Activated T-helper 1 cell treated with anti-CD3 and anti-CD28 coated beads, Interleukin-12 subunit alpha, Interleukin-12 subunit beta, Interleukin-2, Interleukin-4 antibody, amounts not matched to agents 30 ng/mL and 10 ng/mL and 1 ng/mL, durations not matched to agents 14 hours and 24 hours and 36 hours (primary cell): ENCODE measurements at places on chromosomes 1 and 21.

DNA sequence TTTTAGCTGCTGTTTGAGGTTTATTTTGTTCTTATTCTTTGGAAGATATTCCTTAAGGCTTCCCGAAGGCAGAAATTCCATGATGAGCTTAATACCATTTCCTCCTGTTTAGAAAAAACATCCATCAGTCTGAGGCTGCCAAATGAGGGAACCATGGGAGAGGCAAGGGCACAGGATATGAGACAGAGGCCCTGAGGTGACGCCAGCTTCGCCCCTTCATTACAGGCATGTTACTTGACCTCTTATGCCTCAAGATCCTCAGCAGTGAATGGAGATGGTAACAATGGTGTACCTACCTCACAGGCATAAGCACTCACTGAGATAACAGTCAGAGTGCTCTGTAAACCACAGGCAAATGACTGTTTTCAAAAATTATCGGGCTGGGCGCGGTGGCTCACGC, 93.6 kb downstream of the RAVER2 start:
- DNase-seq: no peak

- no peak for DNase-seq
Measured at GRCh38 chr1:30068787-30069472, 654.5 kb downstream of the MATN1 start.

GRCh38 chr1:147913362-147913942, 10.9 kb downstream of the GJA8 start:
- DNase-seq: no peak

GRCh38 chr1:201298396-201299381, 15.4 kb downstream of the PKP1 start:
- no peak for DNase-seq

DNA sequence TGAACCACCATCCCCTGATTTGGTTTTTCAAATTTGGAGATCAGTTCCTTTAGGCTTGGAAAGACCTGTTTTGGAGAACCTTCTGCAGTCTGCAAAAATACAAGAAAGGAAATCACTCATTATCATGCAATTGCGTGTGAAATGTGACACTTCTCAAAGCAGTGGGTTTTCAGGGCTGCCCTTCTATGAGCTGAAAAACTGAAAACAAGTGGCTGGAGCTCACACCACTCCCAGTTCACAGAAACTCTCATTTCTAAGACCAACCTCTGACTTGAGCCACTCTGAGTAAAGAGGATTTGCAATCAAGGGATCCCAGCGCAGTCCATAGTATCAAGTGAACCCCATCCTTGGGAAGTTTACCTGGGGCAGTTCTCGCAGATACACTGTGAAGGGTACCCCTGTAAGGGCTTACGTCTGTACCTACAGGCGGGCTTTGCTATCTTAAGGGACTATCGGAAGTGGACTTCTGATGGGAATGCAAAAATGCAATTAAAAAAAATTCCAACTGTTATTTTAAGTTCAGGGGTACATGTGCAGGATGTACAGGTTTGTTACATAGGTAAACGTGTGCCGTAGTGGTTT, 12.8 kb downstream of the SH2D1B start:
- no peak for DNase-seq

- no peak for DNase-seq
Measured at GRCh38 chr1:179935909-179936496, 18.6 kb upstream of the CEP350 start.

DNA sequence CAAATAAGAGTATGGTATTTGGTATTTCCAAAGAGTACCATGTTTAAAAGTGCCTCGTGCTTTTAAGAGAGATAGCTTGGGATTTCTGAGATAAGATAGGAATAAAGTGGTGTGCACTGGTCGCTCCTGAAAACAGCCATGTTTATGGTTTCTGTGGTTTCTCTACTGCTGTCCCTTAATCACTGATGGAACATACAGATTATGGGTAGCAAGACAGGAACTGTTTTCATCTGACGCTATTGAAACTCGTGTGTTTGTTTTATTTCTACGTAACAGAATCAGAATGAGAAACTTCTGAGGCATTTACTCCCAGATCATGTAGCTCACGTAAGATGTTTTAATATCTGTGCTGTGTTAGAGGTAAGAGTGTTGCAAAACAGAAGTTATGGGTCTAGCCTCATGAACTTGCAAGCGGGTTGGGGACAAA, 126.0 kb downstream of the KIAA0319L start:
- DNase-seq: no peak

DNA sequence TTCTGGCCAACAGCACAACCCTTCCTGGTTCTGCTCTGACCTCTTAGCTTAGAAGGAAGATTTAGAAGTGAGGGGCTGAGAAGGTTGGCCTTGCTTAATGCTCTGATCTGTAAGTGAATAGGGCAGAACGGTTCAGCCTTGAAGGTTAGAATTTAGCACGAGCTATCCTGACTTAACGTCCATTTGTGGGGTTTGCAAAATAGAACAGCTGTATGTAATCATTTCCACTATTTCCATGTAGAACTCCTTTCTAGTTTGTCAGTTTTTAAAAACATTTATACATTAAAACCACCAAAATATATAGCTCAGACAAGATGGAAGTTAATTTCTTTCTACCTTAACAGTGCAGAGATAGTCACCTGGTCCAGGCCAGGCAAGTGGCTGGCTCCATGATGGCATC, 89.9 kb downstream of the TBX19 start:
- DNase-seq: no peak

GRCh38 chr1:24400065-24400464, 13.5 kb downstream of the STPG1 start:
- DNase-seq: no peak

- DNase-seq: no peak
Measured at GRCh38 chr1:67608661-67609576, 76.1 kb upstream of the GADD45A start.

GRCh38 chr1:2112280-2112701, 62.1 kb downstream of the PRKCZ start:
- DNase-seq: no peak

DNA sequence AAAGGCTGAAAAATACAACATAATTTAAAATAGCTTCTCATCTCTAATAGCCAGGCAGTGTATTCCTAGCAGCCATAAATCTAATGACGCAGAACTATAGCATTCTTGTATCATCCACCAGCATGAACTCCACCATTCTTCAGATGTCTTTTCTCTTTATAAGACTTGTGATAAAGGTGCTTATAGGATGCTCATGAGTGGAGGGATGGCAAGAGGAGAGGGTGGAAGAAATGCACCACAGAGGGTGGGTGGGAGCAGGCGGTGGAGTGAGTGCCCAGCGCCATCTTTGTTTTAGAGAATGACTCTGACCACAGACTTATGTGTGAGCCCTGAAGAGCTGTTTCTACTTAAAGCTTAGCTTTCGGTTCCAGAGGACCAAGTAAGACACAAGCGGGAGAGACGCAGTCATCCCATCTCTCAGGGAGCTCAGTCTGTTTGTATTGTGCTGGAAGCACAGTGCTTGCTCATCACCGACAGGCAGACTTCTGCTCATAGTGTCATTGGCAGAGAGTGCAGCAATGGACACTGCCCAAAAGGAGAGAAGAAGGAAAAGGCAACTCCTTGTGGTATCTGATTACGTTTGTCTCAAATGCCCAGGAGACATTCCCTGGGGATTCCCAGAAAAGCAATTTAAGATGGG, 65.6 kb downstream of the KCNJ15 start:
- DNase-seq: no peak

DNA sequence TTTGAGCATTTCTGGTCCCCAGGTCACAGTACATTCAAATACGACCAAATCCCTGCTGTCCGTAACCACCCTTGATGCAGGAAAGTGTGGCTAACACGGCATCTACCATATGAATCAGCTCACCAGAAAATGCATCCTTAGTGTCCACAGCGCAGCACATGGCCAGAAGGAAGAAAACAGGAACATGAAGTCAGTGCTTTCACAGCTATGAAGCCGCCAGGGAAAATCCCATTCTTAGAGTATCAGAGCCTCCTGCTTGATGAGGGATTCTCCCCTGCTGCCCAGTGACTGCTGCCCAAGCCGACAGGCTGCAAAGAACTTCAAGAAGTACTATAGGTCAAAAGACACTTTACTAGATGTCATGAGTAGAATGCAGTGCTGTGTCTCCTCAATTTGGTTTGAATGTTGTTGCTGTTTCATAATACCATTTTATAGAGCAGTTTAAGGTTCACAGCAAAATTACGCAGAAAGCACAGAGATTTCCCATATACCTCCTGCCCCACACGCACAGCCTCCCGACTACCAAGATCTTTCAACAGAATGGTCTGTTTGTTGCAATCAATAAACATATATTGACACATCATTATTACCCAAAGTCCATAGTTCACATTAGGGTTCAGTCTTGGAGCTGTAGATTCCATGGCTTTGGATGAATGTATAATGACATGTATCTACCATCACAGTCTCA, 14.5 kb downstream of the TIAM1 start:
- DNase-seq: no peak

DNA sequence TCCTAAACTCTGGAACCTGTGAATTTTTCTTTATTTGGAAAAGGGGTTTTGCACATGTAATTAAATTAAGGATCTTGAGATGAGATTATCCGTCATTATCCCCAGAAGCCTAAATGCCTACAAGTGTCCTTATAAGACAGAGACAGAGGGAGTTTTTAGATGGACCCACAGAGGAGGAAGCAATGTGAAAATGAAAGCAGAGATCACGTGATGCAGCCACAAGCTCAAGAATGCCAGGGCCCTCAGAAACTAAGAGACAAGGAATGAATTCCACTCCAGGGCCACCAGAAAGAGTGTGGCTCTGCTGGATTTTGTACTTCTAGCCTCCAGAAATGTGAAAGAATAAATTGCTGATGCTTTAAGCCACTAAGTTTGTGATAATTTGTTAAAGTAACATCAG, 183.6 kb upstream of the UBE2U start:
- no peak for DNase-seq

- DNase-seq: no peak
Measured at GRCh38 chr21:29448766-29449165, 150.0 kb downstream of the BACH1 start.

GRCh38 chr1:228423404-228424053, 6.9 kb upstream of the TRIM17 start:
- no peak for DNase-seq

DNA sequence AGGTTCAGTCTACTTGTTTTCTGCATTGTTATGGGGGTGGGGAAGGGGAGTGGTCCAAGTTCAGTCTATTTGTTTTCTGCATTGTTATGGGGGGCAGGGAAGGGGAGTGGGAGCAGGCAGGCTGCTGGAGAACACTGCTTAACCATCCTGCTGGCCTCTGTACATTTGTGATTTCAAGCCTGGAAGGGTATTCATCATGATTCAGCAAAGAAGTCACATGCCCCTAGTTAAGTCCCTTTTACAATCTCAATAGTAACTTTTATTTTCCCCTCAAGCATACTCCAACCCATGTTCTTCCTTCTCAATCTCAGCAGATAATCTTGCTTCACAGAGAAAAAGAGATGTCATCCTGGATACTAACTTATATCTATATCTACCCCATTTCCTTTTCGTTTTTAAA, 7.9 kb downstream of the LYST start:
- no peak for DNase-seq

DNA sequence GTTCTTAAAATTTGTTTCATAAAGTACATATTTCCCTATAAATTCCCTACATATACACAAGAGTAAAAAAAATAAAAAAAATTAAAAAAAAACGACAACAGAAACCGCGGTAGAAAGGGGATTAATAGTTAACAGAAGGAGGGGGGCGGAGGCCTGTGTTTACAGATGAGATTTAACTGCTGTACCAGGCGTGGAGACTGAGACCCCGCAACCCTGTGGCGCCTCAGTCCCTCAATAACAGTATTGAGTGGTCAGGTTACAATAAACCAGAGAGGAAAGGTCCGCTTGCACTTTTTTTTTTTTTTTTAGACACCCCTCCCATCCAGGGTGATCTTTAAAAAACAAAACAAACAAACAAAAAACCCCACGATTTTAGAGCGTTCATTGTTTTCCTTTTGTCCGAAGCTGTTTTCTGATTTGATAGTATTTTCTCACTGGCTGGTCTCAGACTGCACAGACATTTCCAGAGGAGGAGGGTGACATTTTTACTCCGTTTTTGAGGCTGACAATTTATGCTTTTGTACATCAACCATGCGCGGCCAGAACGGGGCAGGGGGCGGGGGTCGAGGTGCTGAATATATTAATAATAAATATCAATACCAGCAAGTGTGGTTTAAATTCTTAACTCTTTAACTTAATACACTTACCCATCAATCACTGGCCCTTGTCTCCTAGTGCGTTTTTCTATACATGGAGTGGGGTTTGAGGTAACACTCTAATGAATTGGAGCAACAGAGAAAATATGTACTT, 1223.9 kb downstream of the BRINP3 start:
- DNase-seq: no peak

GRCh38 chr21:28308516-28308915, 684.2 kb downstream of the LTN1 start:
- no peak for DNase-seq

- no peak for DNase-seq
Measured at GRCh38 chr1:228353601-228354371, 52.8 kb downstream of the TRIM11 start.

- no peak for DNase-seq
Measured at GRCh38 chr1:222028116-222028515, 286.2 kb upstream of the DUSP10 start.

DNA sequence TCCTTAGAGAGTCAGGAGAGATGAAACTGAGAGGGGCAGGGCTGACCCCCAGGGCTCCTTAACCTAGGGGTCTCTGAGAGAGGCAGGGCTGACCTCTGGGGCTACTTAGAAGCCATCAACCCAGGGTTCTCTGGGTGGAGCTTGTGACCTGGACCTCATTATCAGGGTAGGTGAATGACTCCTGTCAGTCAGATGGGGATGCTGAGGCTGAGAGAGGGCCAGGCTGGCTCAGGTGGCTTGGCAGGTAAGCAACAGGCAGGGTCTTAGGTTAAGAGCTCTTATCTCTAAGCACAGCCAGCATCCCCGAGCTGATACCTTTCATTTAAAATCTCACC, 160.9 kb downstream of the PTPRU start:
- no peak for DNase-seq

- peak; percentile 66 for DNase-seq
Measured at GRCh38 chr1:55140546-55140983, 74.6 kb downstream of the USP24 start.

DNA sequence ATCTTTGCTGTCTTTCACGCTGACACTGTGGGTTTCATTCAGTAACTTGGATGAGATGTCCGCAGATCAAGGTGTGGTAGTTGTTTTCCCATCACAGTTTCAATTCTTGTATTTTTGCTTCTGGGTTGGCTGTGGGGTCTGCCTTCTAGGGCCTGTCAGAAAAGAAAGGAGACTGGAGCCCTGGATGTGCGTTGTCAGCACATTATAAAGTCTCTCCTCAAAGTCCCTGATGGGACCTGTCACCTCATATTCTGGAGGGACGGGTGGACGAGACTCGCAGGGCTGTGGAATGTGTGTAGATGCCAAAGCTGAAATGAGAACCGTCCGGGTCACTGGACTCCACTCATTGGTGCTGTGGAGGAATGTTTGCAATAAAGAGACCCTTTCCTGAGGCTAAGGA, 11.3 kb downstream of the IGSF5 start:
- no peak for DNase-seq

GRCh38 chr1:218250492-218250891, 34.6 kb upstream of the RRP15 start:
- no peak for DNase-seq
